ENCODE measurements at places on chromosomes 2 and 18. TPM values are rescaled to one million over a fixed set of nuclear protein-coding genes. Genes with fewer than 3 reads are reported as not detected.

Gene CFAP210
- not detected for total RNA-seq

Gene SNTG2
- total RNA-seq: not detected

Gene CREB1
- total RNA-seq: 24.5 TPM

Gene MROH2A
- not detected for total RNA-seq

Gene TTC32
- 5.1 TPM for total RNA-seq

Gene CFC1
- not detected for total RNA-seq

Gene SLC14A1
- total RNA-seq: 4.5 TPM

Gene LBX2
- total RNA-seq: 1.3 TPM

Gene FLACC1
- not detected for total RNA-seq

Gene CLEC4F
- not detected for total RNA-seq

Gene SKOR2
- total RNA-seq: not detected

Gene ITPRIPL1
- total RNA-seq: 3.7 TPM

Gene REG1B
- total RNA-seq: not detected

Gene NGEF
- total RNA-seq: 2.2 TPM

Gene NPAS2
- 31.8 TPM for total RNA-seq

Gene SLC16A14
- 1.0 TPM for total RNA-seq

Gene CABYR
- 6.7 TPM for total RNA-seq

Gene LBH
- 6.7 TPM for total RNA-seq

Gene NEDD4L
- total RNA-seq: 11.4 TPM

Gene GPR45
- not detected for total RNA-seq

Gene SLC9A4
- not detected for total RNA-seq

Gene HOXD1
- total RNA-seq: not detected

Gene TRABD2A
- 6.8 TPM for total RNA-seq

Gene SERPINB2
- 5.2 TPM for total RNA-seq

Gene FN1
- 4,893 TPM for total RNA-seq

Gene CNDP1
- 0.15 TPM for total RNA-seq

Gene CAPN14
- total RNA-seq: under 0.01 TPM

Gene CROCC2
- total RNA-seq: not detected

Gene GCKR
- total RNA-seq: 0.34 TPM

Gene SOWAHC
- 5.0 TPM for total RNA-seq

Gene TUBB8B
- total RNA-seq: not detected

Gene MARS2
- total RNA-seq: 3.1 TPM

Gene FAP
- 40.7 TPM for total RNA-seq

Gene RBM43
- 4.2 TPM for total RNA-seq

Gene LRATD1
- 1.3 TPM for total RNA-seq

Gene KIF3C
- 14.1 TPM for total RNA-seq

Gene PFN4
- 0.17 TPM for total RNA-seq

Gene LPIN2
- total RNA-seq: 28.7 TPM

Gene KRTCAP3
- total RNA-seq: not detected

Gene AP1S3
- total RNA-seq: 2.2 TPM

Gene SLC5A6
- 27.1 TPM for total RNA-seq

Gene RAB1A
- total RNA-seq: 68.3 TPM

Gene FAM237A
- total RNA-seq: not detected

Gene SLC8A1
- total RNA-seq: 11.9 TPM

Gene C1QL2
- total RNA-seq: not detected

Gene COL4A4
- 0.15 TPM for total RNA-seq

Gene DPP4
- 5.9 TPM for total RNA-seq

Gene DUSP2
- total RNA-seq: 1.2 TPM

Gene COL6A3
- total RNA-seq: 614 TPM

Gene GORASP2
- total RNA-seq: 104 TPM

Gene CGREF1
- total RNA-seq: 1.5 TPM

Gene SLC19A3
- 0.59 TPM for total RNA-seq

Gene CIB4
- not detected for total RNA-seq

Gene LYG2
- not detected for total RNA-seq

Gene SAG
- not detected for total RNA-seq

Gene USP40
- 15.5 TPM for total RNA-seq

Measured in bronchus fibroblast of lung (primary cell).